ENCODE measurements at places on chromosomes 3 and 15.

GRCh38 chr15:79849789-79850188, 47.0 kb downstream of the MTHFS start:
- DNase-seq, result no peak

DNA sequence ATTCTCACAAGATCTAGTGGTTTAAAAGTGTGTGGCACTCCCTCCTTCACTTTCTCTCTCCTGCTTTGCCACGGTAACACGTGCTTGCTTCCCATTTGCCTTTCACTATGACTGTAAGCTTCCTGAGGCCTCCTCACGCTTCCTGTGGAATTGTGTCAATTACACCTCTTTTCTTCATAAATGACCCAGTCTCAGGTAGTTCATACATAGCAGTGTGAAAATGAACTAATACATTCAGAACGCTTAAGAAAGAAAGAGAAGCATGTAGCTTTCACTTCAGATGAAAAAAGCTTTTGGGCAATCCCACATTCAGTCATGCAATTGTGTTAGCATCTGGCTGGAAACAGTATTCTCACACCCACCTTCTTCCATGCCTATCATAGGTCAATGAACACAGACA, 24.4 kb downstream of the P3H2 start:
- DNase-seq, result no peak

- no peak for DNase-seq
These were observed 32.6 kb downstream of the ATP2C1 start for GRCh38 chr3:130926504-130926903.

- no peak for DNase-seq
These were observed 603.8 kb upstream of the ADAMTS9 start for GRCh38 chr3:65291448-65292125.

- peak; percentile 98 for DNase-seq
These were observed 92.6 kb upstream of the ZBTB20 start for GRCh38 chr3:115239717-115240116.

- peak; percentile 45 for DNase-seq
These were observed 1.1 kb downstream of the EAF1 start for GRCh38 chr3:15428539-15428938.

DNA sequence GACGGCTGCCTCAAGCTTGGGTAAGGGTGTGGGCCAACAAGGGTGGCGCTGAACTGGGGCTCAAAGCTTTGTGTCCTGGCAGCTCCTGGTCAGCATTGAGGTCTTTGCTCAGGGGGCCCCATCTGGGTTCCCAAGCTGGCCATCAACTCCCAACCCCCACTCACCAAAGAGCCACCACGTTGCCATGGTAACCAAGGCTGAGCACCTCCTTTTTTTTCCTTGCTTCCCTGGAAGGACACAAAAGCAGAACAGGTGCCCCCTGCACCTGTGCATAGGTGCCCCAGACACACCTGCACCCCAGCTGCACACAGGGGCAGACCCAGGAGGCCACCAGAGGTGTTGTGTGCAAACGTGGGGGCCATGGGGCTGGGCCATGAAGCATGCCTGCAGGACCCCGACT, 16.5 kb downstream of the UROC1 start:
- DNase-seq, result no peak

Data from non-pigmented ciliary epithelial cell (primary cell).